ENCODE measurements at places on chromosomes 11 and 22.

- DNase-seq, result no peak
Observed at GRCh38 chr11:99911116-99911515, 776.0 kb upstream of the ARHGAP42 start.

GRCh38 chr11:5123802-5124521 lies 14.2 kb downstream of the OR52A5 start:
- DNase-seq, result peak; percentile 37

GRCh38 chr22:38706101-38706900 lies 557 bp downstream of the GTPBP1 start:
- peak; percentile 19 for DNase-seq

- DNase-seq, result peak; percentile 62
Observed at GRCh38 chr11:67356864-67357561, 3.7 kb upstream of the POLD4 start.

DNA sequence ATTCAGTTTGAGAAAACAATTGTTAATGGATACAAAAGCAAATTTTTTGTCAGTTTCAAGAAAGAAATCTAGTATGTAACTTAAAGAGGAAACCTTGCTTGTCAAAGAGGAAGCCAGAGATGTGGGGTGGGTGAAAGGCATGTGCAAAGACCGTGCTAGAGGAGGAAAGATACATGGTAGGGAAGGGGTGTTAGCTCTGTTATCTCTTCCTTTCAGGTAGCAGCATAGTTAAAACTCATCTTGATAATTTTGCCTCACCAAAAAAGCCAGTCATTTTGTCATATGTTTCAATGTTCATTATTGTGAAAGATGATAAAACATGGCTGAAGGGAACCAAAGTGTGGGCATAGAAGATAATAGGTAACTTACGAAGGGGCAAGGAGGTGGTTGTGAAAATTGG lies 2.6 kb upstream of the MS4A2 start:
- no peak for DNase-seq

DNA sequence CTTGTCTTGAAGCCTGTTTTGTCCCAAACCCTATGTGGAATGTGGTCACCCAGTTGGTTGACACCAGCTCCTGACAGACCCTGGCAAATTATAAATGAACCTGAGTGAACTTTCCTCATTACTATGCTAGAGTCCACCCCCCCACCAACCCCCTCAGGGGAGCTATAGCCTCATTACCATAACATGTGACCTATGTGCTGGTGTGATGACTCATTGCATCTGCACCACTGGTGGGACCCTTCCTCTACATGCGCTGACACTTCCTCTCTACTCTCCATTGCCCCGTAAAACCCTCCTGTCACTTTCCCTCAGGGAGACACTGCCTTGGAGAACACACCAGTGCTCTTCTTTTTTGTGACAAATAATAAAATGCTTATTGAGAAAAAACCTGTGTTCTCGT lies 105.0 kb upstream of the SESN3 start:
- no peak for DNase-seq

DNA sequence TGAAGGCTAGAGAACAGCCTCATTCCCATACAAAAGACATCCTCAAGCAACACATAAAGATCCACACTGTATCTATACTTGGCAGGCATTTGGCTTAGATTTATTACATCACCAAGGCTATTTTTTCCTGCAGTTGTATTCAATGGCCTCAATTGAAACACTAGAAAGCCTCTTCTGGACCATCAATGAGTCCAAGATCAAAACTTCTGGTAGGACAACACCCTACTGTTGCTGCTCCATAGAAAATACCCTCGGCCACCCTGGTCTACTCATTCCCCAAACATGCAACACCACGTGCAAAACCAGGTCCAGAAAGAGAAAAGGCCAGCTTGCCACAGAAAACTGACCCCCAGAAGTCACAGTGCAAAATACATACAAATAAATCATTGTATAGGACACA lies 56.9 kb upstream of the CADM1 start:
- no peak for DNase-seq

- DNase-seq, result no peak
Observed at GRCh38 chr22:43338766-43339345, 4.3 kb downstream of the SCUBE1 start.

DNA sequence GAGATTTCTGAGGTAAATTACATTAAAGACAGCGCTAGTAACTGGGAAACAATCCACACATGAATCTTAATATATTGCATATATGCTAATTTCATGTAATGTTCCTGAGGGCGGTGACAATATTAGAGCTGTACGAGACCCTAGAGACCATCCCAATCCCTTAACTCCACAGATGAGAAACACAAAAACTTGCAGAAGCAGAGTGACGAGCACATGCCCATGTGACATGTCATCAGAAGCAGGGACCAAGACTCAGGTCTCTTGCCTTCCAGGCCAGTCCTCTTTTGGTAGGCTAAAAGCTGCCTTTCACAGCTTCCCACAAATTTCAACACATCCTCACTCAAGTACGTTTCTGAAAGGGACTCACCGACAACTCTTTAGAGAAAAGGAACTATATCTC lies 11.8 kb downstream of the MAPK1 start:
- DNase-seq, result no peak

DNA sequence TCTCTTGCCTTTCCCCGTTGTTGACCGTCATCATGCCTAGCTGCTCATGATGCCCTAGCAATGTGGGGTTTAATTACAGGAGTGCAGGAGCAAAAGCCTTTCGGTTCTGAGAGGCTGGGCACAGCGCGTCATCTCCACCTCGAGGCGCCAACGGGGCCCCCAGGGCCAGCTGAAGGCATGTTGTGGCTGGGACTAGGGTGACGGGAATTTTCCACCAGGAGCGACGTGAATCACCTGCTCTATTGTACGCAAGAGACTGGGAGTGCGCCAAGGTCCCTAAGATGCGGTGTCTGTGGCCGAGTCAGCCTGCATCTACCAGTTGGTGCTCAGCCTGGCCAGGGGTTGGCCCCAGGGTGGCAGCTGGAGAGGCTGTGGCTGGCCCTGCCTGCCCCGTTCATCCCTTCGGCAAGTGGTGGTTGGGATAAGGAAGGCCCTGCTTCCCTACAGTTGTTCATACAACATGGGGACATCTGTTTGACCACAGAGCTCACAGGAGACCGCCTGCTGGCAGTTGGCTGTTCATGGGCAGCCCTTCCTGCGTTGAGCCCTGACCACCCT lies 1175.6 kb downstream of the BRD1 start:
- DNase-seq, result no peak

GRCh38 chr11:2301631-2302305 lies at the start of the genes C11orf21 and TSPAN32:
Gene C11orf21 (minus strand): TSS chr11:2301918. CDS start chr11:2301808, 110 bp downstream.
Gene TSPAN32 (plus strand): TSS chr11:2302013. CDS start chr11:2302150, 137 bp downstream.
- peak; percentile 37 for DNase-seq

- no peak for DNase-seq
Observed at GRCh38 chr11:10394229-10395101, 60.6 kb upstream of the AMPD3 start.

DNA sequence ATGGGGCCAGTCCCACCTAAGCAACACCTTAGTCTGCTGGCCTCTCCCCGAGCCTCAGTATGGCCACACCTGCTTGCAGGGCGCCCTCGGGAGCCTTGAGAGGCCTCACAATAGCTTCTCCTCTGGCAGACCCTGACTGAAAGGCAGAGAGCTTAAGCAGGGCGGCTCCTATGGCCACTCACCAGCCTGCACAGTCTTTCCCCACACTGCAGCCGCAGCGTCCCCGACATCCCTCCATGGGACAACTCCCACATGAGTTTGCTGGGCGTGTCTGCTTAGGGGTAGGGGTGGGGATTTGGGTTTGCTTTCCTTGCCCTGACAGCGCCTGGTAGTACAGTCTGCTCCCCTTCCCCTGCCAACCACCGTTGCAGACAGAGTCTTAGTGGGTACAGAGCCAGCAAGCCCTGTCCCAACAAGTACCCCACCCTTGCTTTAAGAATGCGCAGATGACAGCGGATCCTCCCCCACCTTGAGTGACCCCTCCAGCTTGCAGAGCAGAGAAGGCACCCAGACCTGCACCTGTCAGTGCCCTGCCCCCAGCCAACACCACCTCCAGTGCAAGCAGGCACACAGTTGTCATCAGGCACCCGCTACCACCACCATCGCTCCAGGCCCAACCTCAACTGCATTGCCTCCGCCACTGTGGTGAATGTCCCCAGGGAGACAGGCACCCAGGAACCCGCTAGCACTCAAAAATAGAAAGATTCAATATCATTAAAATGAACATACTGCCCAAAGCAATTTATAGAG lies 413.8 kb upstream of the ARHGAP42 start:
- DNase-seq, result no peak

GRCh38 chr11:68692115-68692514 lies 7.8 kb downstream of the GAL start:
- no peak for DNase-seq

- no peak for DNase-seq
Observed at GRCh38 chr22:20604776-20605221, 97.4 kb downstream of the MED15 start.

- no peak for DNase-seq
Observed at GRCh38 chr11:106986261-106986660, 32.0 kb downstream of the GUCY1A2 start.

All from activated CD4-positive, alpha-beta T cell treated with anti-CD3 and anti-CD28 coated beads, Interleukin-2, amount 50 U/mL, for 1 hour (primary cell).